NCI-H1105 (cell line): ENCODE measurements at places on chromosomes 3 and 15.
A peak's percentile ranks its signal among the peaks of the same experiment; 100 is the strongest.

- DNase-seq = no peak
Observed at GRCh38 chr3:152416808-152417580, 148.3 kb downstream of the MBNL1 start.

GRCh38 chr3:100702082-100702979, 7.0 kb upstream of the TFG start:
- DNase-seq = no peak

- peak; percentile 11 for DNase-seq
Observed at GRCh38 chr15:82919231-82919886, 33.2 kb downstream of the HOMER2 start.

- DNase-seq = no peak
Observed at GRCh38 chr15:68205954-68206539, 915 bp upstream of the CALML4 start.

DNA sequence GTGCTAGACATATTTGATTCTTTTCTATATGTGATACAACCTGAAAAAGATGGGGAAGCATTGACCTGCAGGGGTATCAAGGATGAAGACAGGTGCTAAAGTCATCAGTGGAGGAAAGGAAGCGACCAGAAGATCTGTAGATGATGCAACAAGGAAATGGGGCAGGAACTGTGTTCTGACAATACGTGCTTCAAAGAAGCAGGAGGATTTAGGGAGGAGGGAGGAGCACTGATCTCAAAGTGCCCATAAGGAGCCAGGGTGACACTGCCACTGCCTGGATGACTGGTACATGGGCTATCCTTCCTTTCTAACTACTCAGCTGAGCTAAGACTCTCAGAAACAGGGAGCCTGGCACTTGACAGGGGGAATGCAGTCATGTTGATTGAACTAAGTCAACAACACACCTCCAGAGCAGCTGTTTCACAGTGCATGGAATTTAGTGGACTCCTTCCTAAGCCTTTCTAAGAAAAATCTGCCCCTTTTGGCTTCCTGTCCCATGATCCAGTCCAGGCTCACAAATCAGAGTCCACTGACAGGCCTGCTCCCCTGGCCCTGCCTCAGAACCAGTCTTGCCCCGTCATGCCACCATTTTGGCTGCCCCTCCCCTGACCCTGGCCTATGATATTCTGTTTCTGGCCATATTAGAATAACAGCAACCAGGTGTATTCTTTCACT, 12.0 kb downstream of the LYSMD4 start:
- no peak for DNase-seq

GRCh38 chr15:75431682-75432081, 19.8 kb downstream of the SIN3A start:
- DNase-seq = no peak

DNA sequence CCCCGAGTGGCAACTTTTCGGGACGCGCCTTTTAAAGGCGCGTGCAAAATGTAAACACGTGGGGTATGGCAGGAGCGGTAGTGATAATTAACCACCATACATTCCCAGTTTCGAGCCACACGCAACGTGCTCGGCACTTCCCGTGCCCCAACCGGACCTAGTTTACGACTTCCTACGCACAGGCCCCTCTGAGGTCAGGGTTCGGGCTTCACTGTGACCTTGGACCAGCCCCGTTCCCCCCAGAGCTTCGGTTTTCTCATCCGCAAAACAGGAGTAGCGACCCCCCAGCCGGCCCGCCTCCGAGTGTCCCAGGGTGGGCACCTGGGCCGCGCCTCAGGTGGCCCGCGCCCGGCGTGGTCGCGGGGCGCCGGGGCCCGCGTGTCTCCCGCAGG, 451 bp downstream of the CHCHD4 start:
- DNase-seq = no peak

DNA sequence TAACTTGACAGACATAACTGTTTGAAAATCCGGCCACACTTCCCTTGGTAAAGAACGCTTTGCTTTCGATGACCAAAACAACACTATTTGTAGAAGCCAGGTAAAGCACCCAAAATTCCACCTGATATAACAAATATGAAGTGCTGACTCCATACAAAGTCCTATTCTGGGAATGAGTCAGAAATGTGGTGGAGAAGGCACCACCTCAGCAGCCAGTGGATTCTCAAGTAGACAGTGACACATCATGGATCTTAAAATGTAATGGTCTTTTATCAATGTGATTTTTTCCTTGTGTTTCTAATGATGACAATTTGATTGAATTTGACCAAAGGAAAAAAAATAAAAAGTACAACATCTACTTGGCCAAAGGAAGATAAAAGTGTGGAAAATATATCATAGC, 135.0 kb upstream of the WNT5A start:
- DNase-seq = no peak

DNA sequence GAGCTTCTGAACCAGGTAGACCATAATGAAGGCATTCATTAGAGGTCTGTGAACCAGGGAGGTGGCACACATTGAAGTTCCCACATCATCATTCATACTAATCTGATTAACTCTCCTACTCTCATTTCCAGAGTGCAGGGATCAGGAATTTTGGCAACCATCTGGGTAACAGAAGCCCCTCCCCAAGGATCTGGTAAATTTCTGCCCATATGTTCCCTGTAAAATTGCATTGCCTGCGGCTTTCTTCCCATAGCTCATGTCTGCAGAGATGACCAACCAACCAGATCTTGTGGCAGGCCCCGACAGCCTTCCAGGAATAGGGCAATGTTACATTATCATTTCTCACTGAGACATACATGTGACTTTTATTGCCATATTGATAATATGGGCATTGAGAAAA, 111.4 kb upstream of the CHL1 start:
- no peak for DNase-seq

DNA sequence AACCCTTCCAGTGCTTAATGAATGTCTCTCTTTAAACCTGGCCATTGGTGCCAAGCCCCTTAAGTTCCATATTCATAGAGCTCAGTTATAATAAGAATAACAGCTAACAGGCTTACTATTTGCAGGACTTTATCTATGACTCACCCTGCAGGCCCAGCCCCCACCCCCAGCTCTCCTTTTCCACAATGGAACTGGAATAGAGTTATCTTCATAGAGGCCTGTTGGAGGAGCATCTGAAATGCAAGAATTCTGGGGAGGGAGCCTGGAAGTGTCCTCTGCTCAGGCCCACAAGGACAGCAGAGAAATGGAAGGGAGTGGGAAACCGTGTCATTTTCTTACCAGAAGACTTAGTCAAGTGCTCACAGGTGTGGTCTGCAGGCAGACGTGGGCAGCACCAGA, 52.8 kb downstream of the SEMA5B start:
- no peak for DNase-seq
